ENCODE measurements at places on chromosomes 7 and 10.

- no peak for DNase-seq
Observed at GRCh38 chr7:1794888-1795542, 124.9 kb downstream of the ELFN1 start.

DNA sequence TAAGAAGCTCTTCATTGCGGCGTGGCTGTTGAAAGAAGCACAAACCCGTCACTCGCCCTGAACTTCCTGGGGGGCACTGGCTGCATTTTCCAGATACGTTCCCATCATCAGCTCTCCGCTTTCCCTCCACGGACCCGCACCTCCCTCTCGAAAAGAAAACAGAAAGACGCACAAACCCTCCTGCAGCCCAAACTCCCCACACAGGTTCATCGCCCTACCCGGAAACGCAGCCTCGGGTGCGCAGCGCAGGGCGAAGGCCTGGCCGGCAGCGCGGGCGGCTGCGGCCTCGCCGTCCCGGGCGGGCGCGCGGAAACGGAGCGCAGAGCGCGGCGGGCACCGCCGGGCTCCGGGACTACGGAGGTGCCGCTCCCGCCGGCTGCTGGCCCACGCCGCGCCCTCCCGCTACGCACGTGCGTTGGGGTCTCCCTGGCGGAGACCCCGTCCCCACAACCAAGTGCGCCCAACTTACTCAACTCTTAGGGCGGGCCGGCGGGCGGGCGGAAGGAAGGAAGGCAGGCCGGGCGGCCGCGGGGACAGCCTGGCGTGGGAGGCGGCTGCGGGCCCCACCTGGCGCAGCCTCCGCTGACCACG is 822 bp downstream of the ZNF800 start:
- DNase-seq = no peak

- DNase-seq = no peak
Observed at GRCh38 chr7:14754631-14755030, 147.9 kb downstream of the DGKB start.

DNA sequence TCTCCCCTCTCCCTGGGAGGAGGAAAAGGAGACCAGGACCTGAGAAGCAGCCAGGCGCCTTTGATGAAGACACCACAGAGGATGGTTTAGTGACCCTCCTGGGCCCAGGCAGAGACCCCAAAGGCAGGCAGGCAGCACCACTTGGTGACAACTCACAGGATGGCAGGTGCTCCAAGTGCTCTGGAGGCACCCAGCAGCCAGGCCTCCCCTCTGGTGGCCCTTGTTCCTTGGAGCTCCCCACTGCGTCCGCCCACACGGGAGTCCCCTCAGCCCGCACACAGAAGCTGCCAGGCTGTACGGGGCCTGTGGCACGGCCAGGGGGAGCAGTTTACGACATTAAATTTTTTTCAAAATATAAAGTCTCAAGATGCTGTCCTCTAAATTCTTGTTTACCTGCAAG is 607.1 kb upstream of the FOXK1 start:
- DNase-seq = no peak

GRCh38 chr7:142130267-142130666 is 18.7 kb downstream of the MGAM2 start:
- no peak for DNase-seq

DNA sequence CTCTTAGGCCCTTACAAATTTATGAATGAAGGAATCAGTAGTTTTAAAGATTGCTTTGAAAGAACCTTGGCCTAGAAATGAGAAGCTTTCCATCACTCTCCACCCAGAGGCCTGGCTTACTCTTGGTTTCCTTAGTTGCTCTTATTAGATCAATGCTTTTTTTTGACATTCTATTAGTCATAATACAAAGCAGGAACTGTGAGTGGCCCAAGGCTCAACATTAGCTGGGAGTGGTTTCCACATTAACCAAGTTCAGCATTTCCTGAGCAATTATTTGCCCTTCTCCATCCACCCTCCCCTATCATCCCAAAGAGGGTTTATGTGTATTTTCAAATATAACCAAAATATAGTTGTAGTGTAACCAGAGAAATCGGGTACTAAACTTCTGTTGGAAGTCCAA is 103.4 kb upstream of the FAM204A start:
- no peak for DNase-seq

DNA sequence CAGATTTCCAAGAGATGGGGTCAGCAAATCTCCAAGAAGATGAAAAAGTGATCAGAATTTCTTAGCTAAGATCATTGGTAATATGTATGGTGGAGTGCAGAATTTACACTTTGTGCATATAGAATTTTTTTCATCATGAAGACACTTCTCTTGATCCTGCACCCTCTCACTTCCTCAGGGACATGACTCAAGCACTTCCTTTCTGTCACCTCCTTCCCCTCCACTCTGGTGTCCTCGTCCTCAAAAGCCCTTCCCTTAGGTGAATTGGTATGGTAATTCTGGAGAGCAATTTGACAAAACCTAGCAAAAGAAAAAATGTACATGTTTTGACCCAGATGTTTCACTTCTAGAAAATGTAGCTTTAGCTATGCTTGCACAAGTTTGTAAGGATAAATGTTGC is 18.1 kb downstream of the CALN1 start:
- DNase-seq = no peak
